Pulmonary artery endothelial cell (primary cell): ENCODE measurements at places on chromosomes 13 and 19. TPM values are rescaled to one million over a fixed set of nuclear protein-coding genes. Genes with fewer than 3 reads are reported as not detected.

The ZNF541 gene
- 0.07 TPM in 1 of 2 replicates, not detected in the other for total RNA-seq

The PCDH9 gene
- 2.3 and 2.9 TPM in 2 replicates for total RNA-seq

The CFAP97D2 gene
- not detected in 2 replicates for total RNA-seq

The IQCN gene
- total RNA-seq: 0.07 TPM in 1 of 2 replicates, not detected in the other

The NEK5 gene
- 0.07 TPM in 2 replicates for total RNA-seq

The TNNI3 gene
- total RNA-seq: not detected in 2 replicates

The ZNF563 gene
- total RNA-seq: 1.5 and 3.5 TPM in 2 replicates

The SYDE1 gene
- total RNA-seq: 9.4 and 12.4 TPM in 2 replicates

The NMRK2 gene
- total RNA-seq: not detected in 2 replicates

The LILRB5 gene
- not detected in 2 replicates for total RNA-seq

The FTL gene
- total RNA-seq: 963 and 1,316 TPM in 2 replicates

The ZNF98 gene
- total RNA-seq: not detected in 2 replicates

The GPR4 gene
- 4.0 and 5.7 TPM in 2 replicates for total RNA-seq

The FBXO17 gene
- total RNA-seq: 24.2 and 25.9 TPM in 2 replicates

The FRY gene
- 68.7 and 98.7 TPM in 2 replicates for total RNA-seq

The RTBDN gene
- total RNA-seq: not detected in 2 replicates

The FFAR1 gene
- not detected in 2 replicates for total RNA-seq

The HCST gene
- not detected in 2 replicates for total RNA-seq

The IFI30 gene
- total RNA-seq: 2.2 and 2.4 TPM in 2 replicates

The VSTM1 gene
- total RNA-seq: not detected in 2 replicates

The UBE2L5 gene
- not detected in 2 replicates for total RNA-seq

The AP2A1 gene
- total RNA-seq: 65.3 and 65.6 TPM in 2 replicates

The DLL3 gene
- 0.25 and 0.53 TPM in 2 replicates for total RNA-seq

The LSR gene
- total RNA-seq: 0.25 and 0.40 TPM in 2 replicates

The ZNF540 gene
- 0.13 and 0.42 TPM in 2 replicates for total RNA-seq

The SLC6A16 gene
- 0.07 and 0.13 TPM in 2 replicates for total RNA-seq

The ANKRD24 gene
- 0.07 and 0.28 TPM in 2 replicates for total RNA-seq

The CLEC4G gene
- total RNA-seq: not detected in 2 replicates

The ZNF575 gene
- total RNA-seq: 0.07 TPM in 1 of 2 replicates, not detected in the other

The CEACAM19 gene
- total RNA-seq: 1.5 and 2.0 TPM in 2 replicates

The CLEC17A gene
- total RNA-seq: not detected in 2 replicates

The LIPE gene
- 4.8 and 9.1 TPM in 2 replicates for total RNA-seq

The ZNF442 gene
- total RNA-seq: 0.92 and 2.8 TPM in 2 replicates

The OXGR1 gene
- not detected in 2 replicates for total RNA-seq

The SLC7A9 gene
- not detected in 2 replicates for total RNA-seq

The ZNF790 gene
- total RNA-seq: 6.7 and 10.1 TPM in 2 replicates

The CDX2 gene
- not detected in 2 replicates for total RNA-seq

The PRX gene
- total RNA-seq: 1.0 and 1.2 TPM in 2 replicates

The TINCR gene
- total RNA-seq: 0.11 TPM in 1 of 2 replicates, not detected in the other

The CYP4F11 gene
- total RNA-seq: not detected in 2 replicates

The GNG7 gene
- total RNA-seq: 0.11 and 0.20 TPM in 2 replicates

The EML2 gene
- 22.2 and 35.6 TPM in 2 replicates for total RNA-seq

The SPRED3 gene
- total RNA-seq: 3.4 and 3.6 TPM in 2 replicates

The FUT1 gene
- total RNA-seq: 8.0 and 10.3 TPM in 2 replicates

The IL11 gene
- 0.33 TPM in 1 of 2 replicates, not detected in the other for total RNA-seq
